ENCODE measurements at places on chromosomes 3 and 15. TPM values are rescaled to one million over a fixed set of nuclear protein-coding genes. Genes with fewer than 3 reads are reported as not detected.

The ATP13A3 gene
- total RNA-seq = 41.4 TPM

The PGBD4 gene
- total RNA-seq = 1.7 TPM

The SPRED1 gene
- 7.3 TPM for total RNA-seq

The ATP13A5 gene
- total RNA-seq = not detected

GRCh38 chr3:56269755-56270535 is 198.3 kb downstream of the ERC2 start:
- DNase-seq = no peak

DNA sequence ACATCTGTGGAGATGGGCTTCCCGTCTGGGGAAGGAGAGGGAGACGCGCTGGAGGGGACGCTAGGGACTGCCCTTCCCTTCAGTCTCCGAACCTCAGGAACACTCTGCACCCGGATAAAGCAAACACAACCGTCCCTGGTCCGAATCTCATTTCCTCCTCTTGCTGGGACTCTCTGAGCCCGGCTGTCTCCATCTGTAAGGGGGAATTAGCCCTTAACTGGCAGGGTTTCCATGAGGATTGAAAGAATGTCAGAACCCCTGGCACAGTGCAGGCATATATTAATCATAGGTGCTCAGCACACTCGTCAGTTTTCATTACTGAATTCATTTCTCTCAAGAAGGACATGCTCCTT is 19.1 kb upstream of the IGDCC3 start:
- no peak for DNase-seq

GRCh38 chr3:13552857-13553652 is 4.1 kb downstream of the FBLN2 start:
- DNase-seq = peak; percentile 66

GRCh38 chr3:197951392-197951990 is 1.5 kb downstream of the RPL35A start:
- DNase-seq = no peak
